Activated CD4-positive, alpha-beta T cell treated with anti-CD3 and anti-CD28 coated beads, Interleukin-2, amount 50 U/mL, for 48 hours (primary cell): ENCODE measurements at places on chromosomes 4 and X.
A peak's percentile ranks its signal among the peaks of the same experiment; 100 is the strongest.

GRCh38 chrX:84729809-84730208, 227.6 kb upstream of the HDX start:
- DNase-seq: peak; percentile 2

- DNase-seq: no peak
Observed at GRCh38 chr4:38099908-38100407, 139.8 kb downstream of the PTTG2 start.

- DNase-seq: no peak
Observed at GRCh38 chr4:179662522-179662921, 2220.3 kb upstream of the AGA start.

DNA sequence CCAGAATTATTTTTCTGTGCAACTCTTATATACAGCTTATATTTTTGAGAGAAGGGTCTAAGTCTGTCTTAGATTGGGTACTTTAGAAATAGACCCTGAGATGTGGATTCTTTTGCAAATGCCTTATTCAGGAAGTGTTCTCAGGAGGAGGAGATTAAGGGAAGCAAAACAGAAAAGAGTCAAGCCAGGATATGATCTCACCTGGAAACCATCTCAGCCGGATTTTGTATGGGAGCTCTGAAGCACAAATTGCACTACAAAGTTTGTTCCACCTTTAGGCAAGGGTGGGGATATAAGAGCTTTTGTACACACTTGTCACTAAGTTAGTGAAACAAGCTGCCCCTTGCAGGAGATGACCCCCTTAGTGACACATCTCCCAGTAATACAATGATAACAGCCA, 121.2 kb upstream of the GRPR start:
- no peak for DNase-seq

DNA sequence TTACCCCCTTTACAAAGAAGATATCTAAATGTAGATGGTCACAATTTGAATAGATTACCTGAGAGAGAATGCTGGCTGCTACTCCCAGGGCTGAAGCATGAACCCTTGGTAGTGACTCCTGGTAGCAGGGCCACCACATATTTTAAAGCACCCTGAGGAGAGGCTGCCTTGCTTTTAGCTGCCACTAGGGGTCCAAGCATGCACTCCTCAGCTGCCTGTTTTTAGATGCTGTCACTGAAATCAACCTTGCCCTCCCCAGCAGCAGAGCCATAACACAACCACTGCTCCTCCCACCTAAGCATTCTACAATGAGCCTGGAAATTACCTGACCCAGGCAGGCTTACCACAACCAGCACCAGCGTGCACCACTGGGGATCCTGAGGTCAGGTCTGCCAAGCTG, 850.9 kb downstream of the FAM133A start:
- no peak for DNase-seq

GRCh38 chr4:113677325-113677724, 84.2 kb downstream of the CAMK2D start:
- no peak for DNase-seq

GRCh38 chrX:134075894-134076718, 90.7 kb upstream of the GPC3 start:
- DNase-seq: no peak

- no peak for DNase-seq
Observed at GRCh38 chrX:23503835-23504539, 163.3 kb upstream of the PRDX4 start.

- DNase-seq: no peak
Observed at GRCh38 chr4:42845586-42845985, 46.9 kb upstream of the GRXCR1 start.

- no peak for DNase-seq
Observed at GRCh38 chr4:81447566-81448229, 24.0 kb downstream of the RASGEF1B start.

- no peak for DNase-seq
Observed at GRCh38 chr4:88465653-88466192, 8.8 kb downstream of the HERC5 start.

GRCh38 chrX:2325076-2325784, 175.5 kb downstream of the DHRSX start:
- peak; percentile 19 for DNase-seq

- no peak for DNase-seq
Observed at GRCh38 chr4:108337923-108338322, 169.2 kb upstream of the LEF1 start.

DNA sequence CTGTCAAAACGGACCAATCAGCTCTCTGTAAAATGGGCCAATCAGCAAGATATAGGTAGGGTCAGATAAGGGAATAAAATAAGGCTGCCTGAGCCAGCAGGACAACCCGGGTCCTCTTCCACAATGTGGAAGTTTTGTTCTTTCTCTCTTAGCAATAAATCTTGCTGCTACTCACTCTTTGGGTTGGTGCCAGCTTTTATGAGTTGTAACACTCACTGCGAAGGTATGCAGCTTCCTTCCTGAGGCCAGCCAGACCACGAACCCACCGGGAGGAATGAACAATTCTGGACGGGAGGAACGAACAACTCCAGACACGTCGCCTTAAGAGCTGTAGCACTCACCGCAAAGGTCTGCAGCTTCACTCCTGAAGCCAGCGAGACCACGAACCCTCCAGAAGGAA, 287.8 kb downstream of the RAPGEF2 start:
- no peak for DNase-seq

GRCh38 chr4:6715704-6716017, 313 bp upstream of the BLOC1S4 start:
- DNase-seq: no peak

GRCh38 chr4:76969495-76969894, 19.9 kb downstream of the SEPTIN11 start:
- no peak for DNase-seq

GRCh38 chr4:139027776-139028175, 12.2 kb downstream of the NOCT start:
- DNase-seq: no peak

- no peak for DNase-seq
Observed at GRCh38 chr4:183422962-183423631, 21.3 kb upstream of the CDKN2AIP start.

GRCh38 chr4:184168406-184169019, 49.2 kb downstream of the ENPP6 start:
- DNase-seq: peak; percentile 72

- no peak for DNase-seq
Observed at GRCh38 chr4:41939016-41939626, 3.9 kb downstream of the TMEM33 start.

DNA sequence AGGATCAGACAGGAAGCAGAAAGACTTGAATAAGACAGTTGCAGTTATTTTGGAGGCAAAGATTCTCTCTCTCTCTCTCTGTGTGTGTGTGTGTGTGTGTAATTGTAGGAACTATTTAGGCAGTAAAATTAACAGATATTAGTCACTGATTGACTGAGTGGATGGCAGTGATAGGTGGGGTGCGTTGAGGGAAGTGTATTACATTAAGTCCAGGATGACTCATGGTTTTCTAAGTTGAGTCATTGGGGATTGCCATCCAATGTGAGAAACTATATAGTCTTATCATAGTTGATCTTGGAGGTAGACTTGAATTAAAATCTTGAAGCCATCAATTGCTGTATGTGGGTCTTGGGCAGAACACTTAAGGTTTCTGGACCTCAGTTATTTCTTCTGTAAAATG, 75.4 kb downstream of the AR start:
- DNase-seq: no peak

DNA sequence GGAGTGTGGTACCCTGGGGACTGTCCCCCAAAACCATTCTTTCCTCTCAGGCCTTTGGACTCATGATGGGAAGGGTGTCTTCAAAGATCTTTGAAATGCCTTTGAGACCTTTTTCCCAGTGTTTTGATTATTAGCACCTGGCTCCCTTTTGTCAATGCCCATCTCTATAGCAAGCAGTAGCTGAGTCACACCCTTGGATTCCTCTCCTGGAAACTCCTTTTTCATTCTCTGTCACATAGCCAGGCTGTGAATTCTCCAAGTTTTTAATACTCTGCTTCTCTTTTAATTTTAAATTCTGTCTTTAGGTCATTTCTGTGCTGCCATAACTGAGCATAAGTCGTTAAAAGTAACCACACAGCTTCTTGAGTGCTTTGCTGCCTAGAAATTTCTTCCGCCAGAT, 29.7 kb downstream of the IL21 start:
- no peak for DNase-seq

DNA sequence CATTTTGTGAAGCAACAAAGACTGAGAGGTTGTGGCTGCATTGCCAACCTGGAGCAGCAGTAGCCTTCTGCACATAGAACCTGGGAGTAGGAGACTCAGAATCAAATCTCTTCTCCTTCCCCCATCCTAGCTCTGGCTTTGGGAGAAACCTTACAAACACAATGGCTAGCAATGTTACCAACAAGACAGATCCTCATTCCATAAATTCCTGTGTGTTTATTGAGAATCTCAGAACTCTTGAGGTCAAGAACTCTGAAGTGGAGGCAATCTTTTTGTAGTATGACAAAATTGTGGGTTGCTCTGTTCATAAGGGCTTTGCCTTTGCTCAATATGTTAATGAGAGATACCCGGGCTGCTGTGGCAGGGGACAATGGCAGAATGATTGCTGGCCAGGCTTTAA, 406.7 kb upstream of the SPANXN1 start:
- no peak for DNase-seq

GRCh38 chr4:8146157-8146556, 12.5 kb downstream of the ABLIM2 start:
- no peak for DNase-seq

- DNase-seq: no peak
Observed at GRCh38 chr4:25592736-25593135, 62.9 kb upstream of the SLC34A2 start.

DNA sequence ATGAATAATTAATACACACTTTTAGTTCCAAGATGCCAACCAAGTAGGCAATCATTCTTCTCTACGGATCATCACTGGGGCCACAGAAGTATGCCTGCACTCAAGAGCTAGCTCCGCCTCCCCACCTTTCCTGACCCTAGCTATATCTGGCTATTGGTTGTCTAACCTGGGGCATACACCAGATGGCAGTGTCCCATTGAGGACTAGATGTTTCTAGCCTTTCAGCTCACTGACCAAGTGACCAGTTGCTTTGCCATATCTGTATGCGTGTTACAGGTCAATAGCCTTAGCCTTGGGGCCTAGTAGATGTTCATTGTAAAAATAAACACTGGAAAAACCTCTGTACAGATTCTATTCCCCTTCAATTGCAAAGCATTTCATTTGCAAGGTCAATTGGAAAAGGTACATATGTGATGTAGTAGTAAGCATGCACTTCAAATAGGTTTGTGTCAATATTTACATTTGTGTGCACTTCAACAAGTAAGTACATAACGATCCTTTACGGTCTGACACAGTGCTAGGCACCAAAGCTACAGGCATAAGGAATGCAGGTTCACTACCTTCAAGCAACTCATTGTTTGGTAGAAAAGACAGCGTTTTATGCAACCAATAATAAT, 521.7 kb downstream of the PPARGC1A start:
- no peak for DNase-seq

DNA sequence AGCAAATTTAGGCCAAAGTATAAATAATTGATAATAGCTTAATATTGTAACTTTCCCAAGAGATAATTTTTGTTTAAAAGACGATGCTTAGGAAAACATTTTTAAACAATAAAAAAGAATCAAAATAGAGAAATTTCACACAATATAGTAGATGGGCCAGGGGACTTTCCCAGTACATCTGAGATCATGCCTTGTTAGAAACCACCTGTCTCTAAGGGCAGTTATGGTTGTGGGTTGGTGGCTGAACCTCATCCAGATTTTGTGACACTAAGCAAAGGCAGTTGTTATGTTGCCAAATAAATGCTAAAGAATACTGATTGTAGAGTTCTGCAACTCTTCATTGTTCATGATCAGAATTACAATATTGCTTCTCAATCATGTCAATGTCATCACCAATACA, 270.6 kb downstream of the BANK1 start:
- DNase-seq: no peak

- DNase-seq: no peak
Observed at GRCh38 chr4:82629238-82630000, 67.6 kb upstream of the TMEM150C start.

GRCh38 chrX:16979226-16979625, 32.8 kb downstream of the REPS2 start:
- DNase-seq: no peak

- DNase-seq: no peak
Observed at GRCh38 chr4:93480452-93480851, 348.1 kb upstream of the ATOH1 start.

GRCh38 chr4:95151255-95151654, 393.5 kb downstream of the BMPR1B start:
- no peak for DNase-seq

GRCh38 chr4:6727081-6727942, 11.3 kb downstream of the BLOC1S4 start:
- DNase-seq: no peak

DNA sequence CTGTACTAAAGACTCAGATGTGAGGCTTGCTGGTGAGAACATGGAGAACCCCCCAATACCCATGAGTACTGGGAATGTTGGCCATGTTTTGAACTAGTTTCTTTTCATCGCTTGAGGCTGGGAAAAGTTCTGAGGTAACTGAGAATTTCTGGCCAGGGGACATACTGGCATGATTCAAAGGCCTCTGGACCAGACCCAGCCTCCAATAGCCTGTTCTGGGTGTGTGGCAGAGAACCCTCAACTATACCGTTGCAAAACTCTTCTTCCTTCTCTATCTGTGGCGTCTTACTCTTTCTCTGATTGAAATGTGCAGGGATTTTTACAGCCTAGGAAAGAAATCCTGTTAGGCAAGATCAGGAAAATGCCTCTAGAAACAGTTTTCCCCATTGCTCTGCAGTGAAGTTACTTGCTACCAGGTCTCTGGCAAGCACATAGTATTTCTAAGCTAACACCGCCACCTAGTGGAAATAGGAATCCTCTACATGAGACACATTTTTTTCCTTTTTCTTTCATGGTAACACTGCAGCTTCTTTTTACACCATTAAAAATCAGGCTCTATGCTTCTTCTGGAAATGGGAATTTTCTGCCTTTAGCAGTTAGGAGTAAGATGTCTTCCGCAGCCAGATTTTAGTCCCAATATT, 170.7 kb upstream of the ZCCHC13 start:
- DNase-seq: no peak

DNA sequence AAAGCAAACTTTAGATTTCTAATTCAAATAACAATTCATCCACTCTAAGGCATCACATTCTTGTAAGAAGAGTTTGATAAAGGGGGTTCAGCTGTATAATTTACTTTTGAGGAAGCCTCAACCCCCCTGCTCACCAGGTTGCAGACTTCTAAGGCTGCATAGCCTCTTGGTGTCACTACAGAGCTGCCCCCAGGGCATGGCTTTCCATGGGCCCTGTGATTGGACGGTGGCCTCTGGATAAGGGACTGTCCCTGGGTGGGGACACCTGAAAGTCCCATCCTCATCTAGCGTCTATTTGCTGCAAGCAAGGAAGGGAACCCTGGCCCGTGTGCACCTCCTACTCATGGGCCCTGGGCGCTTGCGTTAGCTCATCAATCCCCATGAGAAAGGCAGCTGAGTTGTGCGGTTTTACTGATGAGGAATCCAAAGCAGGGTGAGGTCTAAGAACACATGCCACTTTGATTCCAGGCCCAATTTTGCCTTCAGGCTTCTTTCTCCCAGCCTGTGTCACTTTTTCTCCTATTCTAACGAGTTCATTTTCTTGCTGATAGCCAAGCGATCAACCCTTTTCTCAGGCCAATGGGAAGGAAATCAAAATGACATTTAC, 51.8 kb downstream of the SCML1 start:
- DNase-seq: no peak

- DNase-seq: no peak
Observed at GRCh38 chrX:38879631-38880220, 78.5 kb downstream of the MID1IP1 start.

GRCh38 chrX:11269006-11269405, 24.2 kb upstream of the AMELX start:
- no peak for DNase-seq

GRCh38 chr4:108901291-108901690, 138.4 kb upstream of the ETNPPL start:
- DNase-seq: no peak

- peak; percentile 36 for DNase-seq
Observed at GRCh38 chr4:153603258-153603657, 80.8 kb upstream of the TLR2 start.
